ENCODE measurements at places on chromosomes 2 and 18.

DNA sequence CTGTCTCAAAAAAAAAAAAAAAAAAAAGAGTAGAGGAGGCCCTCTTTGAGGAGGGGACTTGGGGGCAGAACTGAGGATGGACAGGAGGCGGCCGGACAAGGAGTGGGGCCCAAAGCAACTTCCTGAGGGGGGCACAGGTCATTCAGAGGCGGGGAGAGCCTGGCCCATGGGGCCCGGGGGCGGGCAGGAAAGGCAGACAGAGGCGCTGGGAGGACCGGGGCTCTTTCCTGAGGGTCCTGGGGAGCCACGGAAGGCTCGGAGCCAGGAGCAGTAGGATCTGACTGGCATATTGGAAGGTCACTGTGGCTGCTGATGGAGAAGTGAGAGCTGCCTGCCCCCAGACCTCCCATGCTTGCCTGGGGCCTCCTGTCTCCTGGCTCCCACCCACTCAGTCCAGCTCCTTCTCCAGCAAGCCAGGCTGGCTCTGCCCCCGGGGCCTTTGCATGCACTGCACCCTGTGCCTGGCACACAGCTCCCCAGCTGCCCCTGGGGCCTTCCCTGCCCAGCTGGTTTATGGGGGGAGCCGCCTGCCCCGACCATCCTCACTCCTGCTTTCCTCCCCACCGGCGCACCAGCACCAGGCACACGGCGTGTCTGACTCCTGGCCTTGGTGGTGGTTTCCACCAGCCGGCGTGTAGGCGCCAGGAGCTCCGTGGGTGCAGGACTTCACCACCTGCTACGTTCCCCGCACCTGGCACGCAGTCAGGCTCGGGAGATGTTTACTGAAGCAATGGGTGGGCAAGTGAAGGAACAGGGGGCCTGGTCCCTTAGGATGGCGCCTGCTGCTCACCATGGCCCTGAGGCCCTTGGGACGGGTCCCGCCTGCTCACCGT, 5.6 kb downstream of the ESPNL start:
- DNase-seq, result no peak

DNA sequence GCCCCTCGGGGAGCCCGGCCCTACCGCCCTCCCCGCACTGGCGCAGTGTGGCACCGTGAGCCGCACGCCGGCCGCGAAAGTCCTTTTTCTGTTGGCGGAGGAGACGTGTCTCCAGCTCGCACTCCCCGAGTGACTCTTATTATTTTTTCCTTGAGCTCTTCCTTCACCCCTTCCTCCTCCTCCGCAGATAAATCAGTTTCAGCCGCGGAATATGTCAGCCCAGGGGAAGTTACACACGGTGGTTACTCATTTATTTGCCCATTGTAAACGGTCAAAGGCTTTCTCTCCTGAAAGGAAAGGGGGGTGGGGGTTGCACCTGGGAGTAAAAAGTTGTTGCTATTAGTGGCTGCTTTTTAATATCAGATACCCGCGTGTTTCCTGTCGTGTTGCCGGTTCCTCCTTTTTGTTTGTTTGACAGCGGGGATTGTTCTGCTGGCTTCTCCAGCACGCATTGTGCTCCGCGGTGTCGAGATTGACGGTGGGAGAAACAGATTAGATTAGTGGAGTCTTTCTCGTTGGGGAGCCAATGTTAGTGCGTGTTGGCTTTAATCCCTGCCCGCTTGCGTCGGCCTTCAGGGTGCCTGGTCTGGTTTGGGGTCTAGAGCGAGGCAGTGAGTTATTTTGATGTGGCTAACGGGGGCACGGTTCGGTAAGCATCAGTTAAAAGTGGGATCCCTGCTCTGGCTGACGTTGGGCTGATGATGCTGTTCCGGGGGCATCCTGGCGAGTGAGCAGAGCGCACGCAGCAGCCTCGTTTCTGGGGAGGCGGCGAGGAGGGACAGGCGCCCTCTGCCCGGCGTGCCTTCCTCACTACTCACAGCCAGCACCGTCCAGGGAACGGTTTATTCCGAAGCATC, 1.6 kb downstream of the CRIM1 start:
- peak; percentile 53 for DNase-seq

GRCh38 chr2:81870119-81870518, 1565.6 kb upstream of the LRRTM1 start:
- no peak for DNase-seq

GRCh38 chr2:241248897-241249296, 60.4 kb downstream of the ANO7 start:
- DNase-seq, result no peak

GRCh38 chr2:165697748-165698443, 96.2 kb downstream of the GALNT3 start:
- no peak for DNase-seq

DNA sequence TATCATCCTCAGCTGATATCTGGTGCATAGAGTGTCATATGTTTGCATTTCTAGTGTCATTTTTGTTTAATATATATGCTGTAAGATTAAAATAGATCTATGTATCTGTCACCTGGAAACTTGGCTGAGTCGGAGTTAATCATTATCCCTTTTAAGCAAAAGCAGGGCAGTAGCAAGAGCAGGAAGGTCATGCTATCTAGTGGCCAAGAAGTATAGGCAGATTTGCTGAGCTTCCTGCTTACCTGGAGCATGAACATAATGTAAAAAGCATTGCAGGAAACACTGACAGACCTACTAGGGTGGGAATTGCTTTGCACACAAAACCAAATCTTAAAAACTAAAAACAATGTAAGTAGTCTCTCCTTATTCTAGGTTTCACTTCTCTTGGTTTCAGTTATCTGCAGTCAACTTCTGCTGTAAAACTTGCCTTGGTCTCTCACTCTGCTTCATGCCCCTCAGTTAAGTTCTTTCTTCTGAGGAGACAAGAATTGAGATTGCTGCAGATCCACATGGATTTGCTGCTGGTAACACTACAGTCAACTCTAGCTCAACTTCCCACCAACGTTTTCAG, 295.3 kb downstream of the CDH7 start:
- no peak for DNase-seq

- no peak for DNase-seq
Measured at GRCh38 chr2:185144159-185144919, 546.0 kb downstream of the ZNF804A start.

DNA sequence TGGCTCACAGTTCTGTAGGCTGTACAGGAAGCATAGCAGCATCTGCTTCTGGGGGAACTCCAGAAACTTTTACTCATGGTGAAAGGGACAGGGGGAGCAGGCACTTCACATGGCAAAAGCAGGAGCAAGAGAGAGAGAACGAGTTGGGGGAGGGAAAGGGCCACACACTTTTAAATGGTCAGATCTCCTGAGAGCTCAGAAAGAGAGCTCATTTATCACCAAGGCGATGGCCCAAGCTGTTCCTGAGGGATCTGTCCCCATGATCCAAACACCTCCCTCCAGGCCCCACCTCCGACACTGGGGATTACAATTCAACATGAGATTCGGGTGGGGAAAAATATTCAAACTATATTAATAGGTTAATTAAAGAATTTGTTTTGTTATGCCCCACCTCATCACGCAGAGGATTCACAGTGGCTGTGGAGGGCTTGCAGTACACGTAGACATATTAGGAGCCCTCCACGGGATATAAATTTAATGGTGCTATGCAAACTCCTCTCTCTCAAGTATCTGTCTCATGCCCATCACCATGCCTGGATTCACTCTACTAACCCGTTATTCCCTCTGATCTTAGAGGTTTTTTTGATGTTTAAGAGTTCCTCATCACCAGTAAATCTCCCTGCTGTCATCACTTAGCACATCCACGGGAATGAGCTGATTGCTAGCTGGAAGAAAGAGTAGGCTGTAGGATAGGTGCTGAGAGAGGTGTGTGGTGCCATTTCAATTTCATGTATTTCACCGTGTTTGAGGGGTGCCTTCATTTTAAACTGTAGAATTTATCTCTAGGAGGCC, 84.5 kb upstream of the ARHGAP28 start:
- DNase-seq, result no peak

- DNase-seq, result no peak
Measured at GRCh38 chr2:187497140-187497539, 49.1 kb upstream of the CALCRL start.

DNA sequence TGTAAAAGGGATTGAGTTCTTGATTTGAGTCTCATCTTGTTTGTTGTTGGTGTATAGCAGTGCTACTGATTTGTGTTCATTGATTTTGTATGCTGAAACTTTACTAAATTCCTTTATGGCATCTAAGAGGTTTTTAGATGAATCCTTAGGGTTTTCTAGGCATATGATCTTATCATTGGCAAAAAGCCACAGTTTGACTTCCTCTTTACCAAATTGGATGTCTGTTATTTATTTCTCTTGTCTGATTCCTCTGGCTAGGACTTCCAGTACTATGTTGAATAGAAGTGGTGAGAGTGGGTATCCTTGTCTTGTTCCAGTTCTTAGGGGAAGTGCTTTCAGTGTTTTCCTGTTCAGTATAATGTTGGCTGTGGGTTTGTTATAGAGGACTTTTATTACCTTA, 4.8 kb downstream of the ANKAR start:
- no peak for DNase-seq

- DNase-seq, result no peak
Measured at GRCh38 chr2:175815537-175815936, 186.5 kb downstream of the LNPK start.

DNA sequence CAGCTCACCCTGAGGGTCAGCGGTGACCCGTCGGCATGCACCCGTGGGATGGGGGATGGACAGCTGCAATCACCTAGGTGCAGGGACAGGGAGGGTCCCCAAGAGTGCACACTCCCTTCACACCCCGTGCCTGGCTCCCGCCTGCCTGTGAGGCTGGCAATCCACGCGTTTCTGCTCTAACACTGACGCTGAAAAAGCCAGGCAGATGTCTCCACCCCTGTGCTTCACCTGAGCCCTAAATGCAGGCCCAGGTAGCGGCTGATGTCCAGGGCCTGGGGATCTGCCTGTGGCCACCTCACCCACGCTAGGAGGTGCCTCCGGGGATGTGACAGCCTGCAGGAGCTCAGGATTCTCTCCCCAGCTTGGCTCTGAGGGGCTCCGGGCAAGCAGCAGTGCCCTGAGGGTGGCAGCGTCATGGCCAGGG, 212.0 kb upstream of the SALL3 start:
- no peak for DNase-seq

GRCh38 chr2:55524884-55525437, 5.4 kb downstream of the CFAP36 start:
- no peak for DNase-seq

GRCh38 chr2:238972146-238972445, 124.2 kb downstream of the TWIST2 start:
- DNase-seq, result no peak

- DNase-seq, result no peak
Measured at GRCh38 chr2:105384861-105385260, 14.0 kb downstream of the FHL2 start.

DNA sequence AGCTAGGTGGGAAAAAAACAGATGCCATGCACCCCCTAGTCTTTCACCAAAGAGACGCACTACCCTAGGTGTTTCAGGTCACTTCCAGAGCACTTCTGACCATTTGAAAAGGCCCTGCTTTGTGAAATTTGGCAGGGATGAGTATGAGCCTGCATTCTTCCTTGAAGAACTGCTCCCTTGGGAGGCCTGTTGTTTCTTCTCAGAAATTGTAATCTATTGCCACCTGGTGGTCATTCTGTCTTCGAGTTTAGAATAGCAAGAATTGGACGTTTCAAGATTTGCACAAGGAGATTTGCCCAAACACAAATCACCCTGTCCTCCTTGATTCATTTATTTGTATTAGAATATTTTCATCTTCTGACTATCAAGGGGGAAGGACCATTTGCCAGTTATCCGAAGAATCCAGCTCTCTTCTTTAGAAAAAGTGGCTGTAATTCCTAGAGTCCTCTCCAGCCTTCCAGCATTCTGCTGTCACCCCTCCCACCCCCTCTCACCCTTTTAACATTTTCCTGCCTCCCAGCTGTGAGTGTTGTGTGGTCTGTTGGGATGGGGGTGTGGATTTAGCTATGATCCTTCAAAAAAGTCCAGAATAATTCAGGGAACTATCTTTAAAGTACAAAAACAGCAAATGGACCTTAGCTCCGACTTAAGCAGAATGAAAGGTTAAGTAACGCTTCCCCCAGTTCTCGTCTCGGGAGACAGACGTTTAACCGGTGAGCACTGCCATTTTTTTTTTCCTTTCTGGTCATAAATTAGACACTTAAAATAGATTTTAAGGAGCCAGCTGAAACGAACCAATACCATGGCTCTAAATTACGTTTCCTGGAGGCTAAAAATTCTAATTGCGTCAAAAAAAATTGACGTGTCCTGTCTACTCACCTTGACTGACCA, 3.7 kb upstream of the GAD1 start:
- no peak for DNase-seq

- DNase-seq, result no peak
Measured at GRCh38 chr2:102391565-102391964, 31.4 kb upstream of the IL18RAP start.

DNA sequence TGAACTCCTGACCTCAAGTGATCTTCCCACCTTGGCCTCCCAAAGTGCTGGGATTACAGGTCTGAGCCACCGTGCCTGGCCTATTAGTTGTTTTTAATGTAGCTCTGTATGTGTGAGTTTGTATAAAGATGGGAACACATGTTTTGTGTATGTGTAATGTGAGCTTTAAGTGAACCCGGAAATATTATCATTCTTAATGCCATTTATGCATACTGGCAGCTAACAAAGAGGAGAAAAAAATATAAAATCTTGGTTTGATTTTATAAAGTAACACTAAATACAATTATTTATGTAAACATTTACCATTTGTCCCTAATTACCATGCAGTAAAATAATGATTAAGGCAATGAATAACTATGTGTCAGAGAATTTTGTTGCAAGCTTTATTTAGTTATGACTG, 9.1 kb upstream of the CKAP2L start:
- DNase-seq, result no peak

GRCh38 chr18:40904295-40904694, 1050.7 kb upstream of the PIK3C3 start:
- DNase-seq, result no peak
